ENCODE measurements at places on chromosomes 2 and 18.

DNA sequence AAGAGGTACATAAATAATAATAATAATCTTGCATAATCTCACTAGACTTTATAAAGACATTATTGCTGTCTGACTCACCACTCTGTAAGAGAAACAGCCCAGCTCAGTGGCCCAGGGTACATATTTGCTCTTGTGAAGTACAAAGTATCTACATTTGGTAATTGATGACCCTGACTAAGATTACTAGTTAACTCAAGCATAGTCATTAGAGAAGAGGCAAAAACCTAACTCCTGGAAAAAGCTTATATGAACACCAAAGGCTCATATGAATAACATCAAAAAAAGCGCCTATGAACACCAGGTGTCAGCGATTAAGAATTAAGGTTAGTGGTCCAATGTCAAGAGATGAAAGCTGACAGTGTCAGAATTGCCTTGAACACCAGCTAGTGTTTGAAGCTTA is 38.4 kb downstream of the RAD51AP2 start:
- no peak for DNase-seq
- H3K36me3 ChIP-seq, result no peaks in the 10 kb centered on the region
- no peak overlapping the region for H3K4me3 ChIP-seq
- H3K4me1 ChIP-seq, result no peaks in the 10 kb centered on the region
- H3K27ac ChIP-seq, result no peak overlapping the region
- no peaks in the 10 kb centered on the region for H3K27me3 ChIP-seq

GRCh38 chr2:230895536-230896345 is 29.3 kb downstream of the GPR55 start:
- H3K27ac ChIP-seq, result no peak overlapping the region
- DNase-seq, result no peak
- no peak overlapping the region for H3K4me3 ChIP-seq
- H3K4me1 ChIP-seq, result peaks cover 9% of the 10 kb centered on the region
- H3K36me3 ChIP-seq, result no peaks in the 10 kb centered on the region

GRCh38 chr18:80129672-80130367 is 20.8 kb downstream of the ADNP2 start:
- H3K36me3 ChIP-seq, result peaks cover 5% of the 10 kb centered on the region
- peaks cover 31% of the 10 kb centered on the region for H3K4me1 ChIP-seq
- DNase-seq, result no peak
- no peak overlapping the region for H3K4me3 ChIP-seq
- H3K27ac ChIP-seq, result no peak overlapping the region
- peaks cover 1% of the 10 kb centered on the region for H3K27me3 ChIP-seq

DNA sequence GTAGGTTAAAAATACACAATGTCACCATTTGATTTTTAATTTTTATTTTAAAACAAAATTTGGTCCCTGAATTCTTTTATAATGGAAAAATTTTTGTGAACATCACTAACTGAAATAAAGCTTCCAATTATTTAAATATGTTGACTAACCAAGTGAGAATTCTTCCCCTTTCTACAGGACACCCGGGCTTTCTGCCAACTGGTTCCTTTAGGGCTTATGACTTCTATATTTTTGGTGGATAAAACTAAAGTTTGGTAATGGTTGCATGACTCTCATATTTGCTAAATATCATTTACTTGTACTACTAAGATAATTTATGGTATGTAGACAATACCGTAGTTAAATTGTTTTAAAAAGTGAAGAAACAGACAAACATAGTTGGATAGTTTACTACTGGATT is 291.0 kb upstream of the DOK6 start:
- H3K4me1 ChIP-seq, result no peaks in the 10 kb centered on the region
- no peaks in the 10 kb centered on the region for H3K36me3 ChIP-seq
- no peak for DNase-seq
- H3K27me3 ChIP-seq, result peaks cover 2% of the 10 kb centered on the region
- H3K4me3 ChIP-seq, result no peak overlapping the region
- no peak overlapping the region for H3K27ac ChIP-seq
